Stimulated activated CD4-positive, alpha-beta T cell treated with anti-CD3 and anti-CD28 coated beads, Interleukin-2, amount 100 ng/mL, for 4 hours (primary cell): ENCODE measurements at places on chromosomes 16 and 17.

DNA sequence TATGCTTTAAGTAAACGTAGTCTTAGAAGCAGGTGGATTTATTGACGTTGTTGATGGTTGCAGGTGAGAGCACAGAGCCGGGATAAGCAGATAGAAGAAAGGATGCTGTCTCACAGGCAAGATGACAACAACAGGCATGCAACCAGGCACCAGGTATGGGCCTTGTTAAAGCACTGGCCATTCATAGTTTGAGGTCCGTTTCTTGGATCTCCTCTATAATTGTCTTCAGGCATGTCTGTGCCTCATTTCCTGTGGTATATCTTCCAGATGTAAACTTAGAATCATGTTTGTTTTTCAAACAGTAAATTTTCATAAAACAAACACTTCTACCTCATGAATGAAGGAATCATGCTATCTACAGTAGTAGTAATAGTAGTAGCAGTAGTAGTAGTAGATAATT, 20.6 kb downstream of the KAT7 start:
- no peak for DNase-seq

GRCh38 chr17:81099888-81100287, 64.9 kb downstream of the BAIAP2 start:
- DNase-seq, result no peak

GRCh38 chr17:34436607-34437006, 73.6 kb upstream of the CCL1 start:
- DNase-seq, result no peak

- no peak for DNase-seq
These were observed 62.8 kb upstream of the GRIN2A start for GRCh38 chr16:10245002-10245401.

- no peak for DNase-seq
These were observed 47.4 kb downstream of the MRC2 start for GRCh38 chr17:62674841-62675240.

DNA sequence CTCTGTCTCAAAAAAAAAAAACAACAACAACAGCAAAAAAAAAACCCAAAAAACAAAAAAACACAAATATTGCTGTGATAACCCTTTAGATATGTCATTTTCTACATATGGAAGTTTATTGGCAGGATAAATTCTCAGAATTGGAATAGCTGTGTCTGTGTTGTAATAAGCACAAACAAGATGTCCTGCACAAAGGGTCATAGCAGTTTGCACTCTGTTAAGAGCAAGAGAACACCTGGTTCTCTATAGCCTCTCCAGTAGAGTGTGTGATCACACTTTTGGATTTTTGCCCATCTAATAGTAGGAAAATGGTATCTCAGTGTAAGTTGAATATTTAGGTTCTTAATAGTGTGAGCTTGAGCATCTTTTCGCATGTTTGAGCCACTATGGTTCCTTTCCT, 60.4 kb downstream of the USP43 start:
- no peak for DNase-seq

DNA sequence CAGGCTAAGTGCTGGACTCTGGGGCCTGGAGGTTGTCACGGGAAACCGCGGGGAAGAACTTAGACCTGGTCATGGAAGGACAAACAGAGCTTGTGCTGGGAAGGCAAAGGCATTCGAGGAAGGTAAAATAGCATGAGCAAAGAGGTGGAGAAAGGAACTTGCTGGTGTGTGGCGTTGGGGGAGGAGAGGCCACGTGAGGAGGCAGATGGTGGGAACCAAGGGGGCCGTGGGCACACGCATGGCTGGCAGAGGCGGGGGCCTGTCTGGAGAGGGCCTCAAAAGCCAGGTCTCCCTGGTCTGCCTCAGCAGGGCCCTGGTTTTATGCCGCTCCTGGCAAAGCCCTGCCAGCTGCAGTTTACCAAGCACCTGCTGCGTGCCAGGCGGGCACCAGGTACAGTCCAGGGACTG, 15.3 kb downstream of the CORO7 start:
- no peak for DNase-seq

- no peak for DNase-seq
These were observed 579.6 kb upstream of the CDH5 start for GRCh38 chr16:65786916-65787315.

DNA sequence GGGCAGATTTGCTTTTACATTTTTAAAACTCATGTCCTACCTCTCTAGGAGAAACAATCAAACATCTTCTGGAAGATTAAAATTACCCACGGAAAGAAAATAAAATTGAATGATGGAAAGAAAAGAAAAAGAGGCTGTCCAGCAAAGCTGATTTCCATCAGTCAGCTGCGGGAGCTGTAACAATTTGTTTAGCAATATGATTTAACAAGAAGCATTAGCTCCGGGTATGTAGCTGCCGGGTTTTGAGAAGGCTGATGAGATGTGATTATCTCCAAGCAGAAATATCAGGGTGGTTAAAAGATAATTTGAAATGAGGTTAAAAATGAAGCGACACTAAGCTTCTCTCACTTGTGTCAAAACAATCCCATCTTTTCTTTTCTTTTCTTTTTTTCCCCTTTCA, 608.9 kb upstream of the SALL1 start:
- DNase-seq, result no peak
